ENCODE measurements at places on chromosomes 5 and 9. TPM values are rescaled to one million over a fixed set of nuclear protein-coding genes. Genes with fewer than 3 reads are reported as not detected.

The TAS2R1 gene
- not detected for polyA plus RNA-seq

The PCDHA1 gene
- 0.43 TPM for polyA plus RNA-seq

The OGN gene
- polyA plus RNA-seq, result not detected

The LCN9 gene
- not detected for polyA plus RNA-seq

The CAVIN4 gene
- not detected for polyA plus RNA-seq

- no peak for DNase-seq
These were observed 326.9 kb downstream of the SLIT3 start for GRCh38 chr5:168974082-168974481.

DNA sequence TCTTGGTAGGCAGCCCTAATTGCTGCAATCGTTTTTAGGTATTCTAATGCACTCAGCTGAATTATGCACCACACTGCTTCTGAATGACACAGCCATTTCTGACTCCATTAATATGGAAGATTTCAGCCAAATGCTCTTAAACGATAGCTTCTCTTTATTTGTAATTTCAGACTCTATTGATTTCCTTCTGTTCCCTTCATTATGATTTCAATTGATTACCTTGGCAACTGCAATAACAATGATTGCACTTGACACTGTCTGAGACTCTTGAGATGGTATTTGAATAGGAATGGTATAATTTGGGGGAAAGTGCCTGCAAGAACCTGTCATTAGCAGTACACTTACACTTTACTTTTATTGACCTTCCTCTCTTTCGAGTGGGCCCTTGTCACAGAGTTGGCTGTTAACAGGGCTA, 296.1 kb upstream of the DMAC1 start:
- DNase-seq, result no peak

- no peak for DNase-seq
These were observed 517.7 kb downstream of the TLE1 start for GRCh38 chr9:81171689-81172088.

DNA sequence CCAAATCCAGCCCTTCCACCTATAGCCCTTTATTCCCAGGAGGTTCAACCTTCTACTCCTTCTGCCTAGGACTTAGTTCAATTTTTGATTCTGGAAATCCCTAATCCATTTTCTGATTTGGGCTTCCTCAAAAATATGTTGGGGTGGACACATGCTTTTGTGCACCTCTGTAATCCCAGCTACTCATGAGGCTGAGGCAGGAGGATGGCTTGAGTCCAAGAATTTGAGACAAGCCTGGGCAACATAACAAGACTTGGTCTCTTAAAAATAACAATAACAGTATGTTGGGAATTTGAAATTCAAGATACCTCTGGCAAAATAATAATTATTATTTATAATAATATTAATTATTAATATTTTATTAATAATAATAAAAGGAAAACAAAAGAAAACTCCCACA, 188.7 kb upstream of the TLE4 start:
- DNase-seq, result no peak

DNA sequence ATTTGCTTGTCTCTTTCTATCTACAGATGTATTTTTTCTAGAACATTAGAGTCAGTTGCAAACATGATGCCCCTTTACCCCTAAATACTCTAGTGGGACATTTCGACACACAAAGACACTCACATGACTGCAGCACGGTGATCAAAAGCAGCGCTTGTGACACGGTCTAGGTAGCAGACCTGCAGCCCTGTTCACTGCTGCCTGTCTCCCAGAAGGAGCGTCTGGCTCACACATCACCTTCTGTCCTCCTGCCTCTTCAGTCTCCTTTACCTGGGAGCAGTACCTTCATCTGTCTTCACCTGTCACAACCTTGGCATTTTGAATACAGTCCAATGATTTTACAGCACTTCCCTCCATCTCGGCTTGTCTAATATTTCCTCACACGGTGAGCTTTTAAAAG, 51.9 kb upstream of the SH3PXD2B start:
- DNase-seq, result no peak

- DNase-seq, result no peak
These were observed 530 bp downstream of the BBLN start for GRCh38 chr9:128160603-128160987.

- DNase-seq, result no peak
These were observed 11.3 kb upstream of the LHX2 start for GRCh38 chr9:124000161-124000783.

DNA sequence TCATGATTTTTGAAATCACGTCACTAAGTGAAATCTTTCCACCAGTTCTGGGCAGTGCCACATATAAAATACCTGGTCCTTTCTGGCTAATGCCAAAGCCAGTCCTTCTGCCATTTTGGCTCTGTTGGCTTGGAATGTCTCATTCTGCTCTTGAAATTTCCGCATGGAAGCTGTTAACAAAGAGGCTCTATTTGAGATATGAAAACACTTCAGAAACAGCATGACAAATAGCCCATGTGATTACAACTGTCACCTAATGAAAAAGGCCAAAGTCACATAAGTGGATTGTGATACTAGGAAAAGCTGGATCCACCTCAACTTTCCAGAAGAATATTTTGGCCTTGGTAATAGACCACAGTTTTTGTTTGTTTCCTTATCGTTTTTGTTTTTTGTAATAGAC, 12.8 kb downstream of the GOLGA1 start:
- no peak for DNase-seq

- peak; percentile 45 for DNase-seq
These were observed 62.6 kb downstream of the PLAC8L1 start for GRCh38 chr5:146042628-146043279.

DNA sequence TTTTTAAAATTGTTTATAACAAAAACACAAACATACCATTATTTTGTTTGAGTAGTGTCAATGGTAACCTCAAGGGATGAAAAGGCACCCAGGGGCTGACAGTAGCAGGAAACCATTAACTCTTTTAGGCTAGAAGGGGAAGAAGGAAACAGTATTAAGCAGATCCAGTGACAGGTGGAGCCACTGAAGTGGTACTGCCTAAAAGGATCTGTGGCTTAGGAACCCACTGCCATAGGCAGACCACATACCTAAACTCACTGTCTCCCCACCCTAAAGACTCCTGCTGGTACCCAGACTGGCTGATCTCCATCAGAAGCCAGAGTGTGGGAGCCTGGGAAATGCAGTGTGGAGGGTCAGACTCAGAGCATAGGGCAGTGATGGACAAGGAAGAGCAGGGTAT, 13.5 kb downstream of the RLN1 start:
- no peak for DNase-seq

DNA sequence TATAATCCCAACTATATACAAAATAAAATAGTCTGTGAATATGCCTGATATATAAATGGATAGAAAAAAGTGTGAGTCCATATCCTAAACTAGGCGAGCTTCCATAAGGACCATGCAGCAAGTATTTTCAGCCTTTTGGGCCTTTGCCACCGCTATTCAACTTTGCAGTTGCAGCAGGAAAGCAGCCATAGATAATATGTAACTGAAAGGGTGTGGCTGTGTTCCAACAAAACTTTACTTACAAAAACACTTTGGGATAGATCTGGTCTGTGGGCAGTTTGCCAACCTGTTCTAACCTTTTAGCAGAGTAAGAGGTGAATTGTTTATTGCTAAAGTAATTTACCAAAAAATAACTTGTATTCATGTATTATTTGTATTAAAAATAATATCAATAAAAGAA, 127.8 kb upstream of the GPR151 start:
- no peak for DNase-seq

- no peak for DNase-seq
These were observed 240.7 kb downstream of the ARRDC3 start for GRCh38 chr5:91142386-91142785.

- no peak for DNase-seq
These were observed 368.0 kb upstream of the WWC1 start for GRCh38 chr5:167923396-167923795.

DNA sequence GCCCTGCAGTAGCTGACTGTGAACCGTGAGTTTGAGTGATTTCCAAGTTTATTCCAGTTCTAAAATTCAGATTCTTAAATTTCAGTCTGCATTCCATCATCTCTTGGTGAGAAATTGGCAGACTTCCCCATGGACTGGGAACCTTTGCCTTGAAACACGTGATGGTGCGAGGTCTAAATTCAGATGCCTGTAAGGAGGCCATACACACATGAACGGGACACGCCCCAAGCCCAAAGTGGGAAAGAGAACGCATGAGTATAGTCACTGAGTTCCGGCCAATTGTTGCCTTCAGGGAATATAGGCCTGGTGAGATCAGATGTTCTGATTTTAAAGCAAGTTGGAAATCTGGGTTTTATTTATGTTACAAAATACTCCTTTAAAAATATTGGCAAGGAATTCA, 1084.4 kb upstream of the WWC1 start:
- DNase-seq, result no peak

GRCh38 chr9:38171926-38172325, 102.9 kb upstream of the SHB start:
- DNase-seq, result no peak

- no peak for DNase-seq
These were observed 118.6 kb downstream of the ZSWIM6 start for GRCh38 chr5:61450493-61451279.

GRCh38 chr9:75167281-75167680, 79.0 kb downstream of the OSTF1 start:
- no peak for DNase-seq

DNA sequence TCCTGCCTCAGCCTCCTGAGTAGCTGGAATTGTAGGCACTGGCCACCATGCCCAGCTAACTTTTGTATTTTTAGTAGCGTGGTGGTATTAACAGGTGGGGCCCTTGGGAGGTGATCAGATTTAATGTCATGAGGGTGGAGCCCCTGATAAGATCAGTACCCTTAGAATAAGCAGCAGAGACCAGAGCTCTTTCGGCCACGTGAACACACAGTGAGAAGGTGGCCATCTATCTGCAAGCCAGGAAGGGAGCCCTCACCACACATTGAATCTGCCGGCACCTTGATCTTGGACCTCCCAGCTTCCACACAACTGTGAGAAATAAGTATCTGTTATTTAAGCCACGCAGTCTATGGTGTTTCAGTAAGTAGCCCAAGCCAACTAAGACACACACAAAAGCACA, 22.5 kb downstream of the TBC1D2 start:
- DNase-seq, result no peak

- no peak for DNase-seq
These were observed 135.6 kb upstream of the LPCAT1 start for GRCh38 chr5:1659100-1659981.

- no peak for DNase-seq
These were observed 137.8 kb downstream of the CEP120 start for GRCh38 chr5:123285122-123286023.

DNA sequence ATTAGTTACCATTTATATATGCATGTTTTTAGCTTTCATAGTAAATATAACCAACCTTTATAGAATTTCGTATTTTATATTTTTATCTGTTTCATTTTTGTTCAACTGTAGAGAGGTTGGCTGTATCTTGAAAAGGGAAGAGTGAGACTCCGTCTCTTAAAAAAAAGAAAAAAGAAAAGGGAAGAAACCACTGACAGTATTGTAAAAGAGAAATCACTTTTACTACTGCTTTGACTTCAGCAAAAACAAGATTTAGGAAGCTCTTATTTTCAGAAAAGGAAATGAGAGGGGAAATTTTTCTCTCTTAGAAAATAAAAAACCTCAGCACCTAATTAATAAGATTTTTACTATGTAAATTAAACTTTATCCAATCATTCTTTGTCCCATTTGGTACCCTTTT, 14.4 kb downstream of the POLK start:
- DNase-seq, result no peak

- no peak for DNase-seq
These were observed 161.5 kb upstream of the SLC28A3 start for GRCh38 chr9:84502066-84502465.
